Brain (organoid and tissue), 16 donors: ENCODE measurements at places on chromosomes 2 and 18. TPM values are rescaled to one million over a fixed set of nuclear protein-coding genes. Genes with fewer than 3 reads are reported as not detected.
A peak's percentile ranks its signal among the peaks of the same experiment; 100 is the strongest.

DNA sequence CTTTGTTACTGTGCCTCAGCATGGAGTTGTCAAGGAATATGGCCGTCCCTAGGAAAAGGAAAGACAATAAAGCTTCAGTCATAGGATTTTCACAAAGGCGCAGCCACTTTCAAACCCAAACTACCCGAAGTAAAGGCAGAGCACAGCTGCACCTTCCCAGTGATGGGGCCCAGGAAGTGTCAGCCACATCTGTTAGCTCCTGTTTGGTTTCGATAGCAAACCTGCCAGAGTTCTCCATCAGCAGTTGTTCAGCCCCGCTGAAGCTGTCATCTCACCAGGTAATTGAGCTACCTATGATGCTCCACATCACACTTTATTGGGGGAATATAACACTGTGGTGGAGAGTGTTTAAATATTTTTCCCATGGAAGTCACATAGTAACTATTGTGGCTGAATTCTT lies 80.7 kb downstream of the LRATD1 start:
- no peak for DNase-seq

EIF2AK2 gene
- polyA plus RNA-seq = 10.0 TPM

DNA sequence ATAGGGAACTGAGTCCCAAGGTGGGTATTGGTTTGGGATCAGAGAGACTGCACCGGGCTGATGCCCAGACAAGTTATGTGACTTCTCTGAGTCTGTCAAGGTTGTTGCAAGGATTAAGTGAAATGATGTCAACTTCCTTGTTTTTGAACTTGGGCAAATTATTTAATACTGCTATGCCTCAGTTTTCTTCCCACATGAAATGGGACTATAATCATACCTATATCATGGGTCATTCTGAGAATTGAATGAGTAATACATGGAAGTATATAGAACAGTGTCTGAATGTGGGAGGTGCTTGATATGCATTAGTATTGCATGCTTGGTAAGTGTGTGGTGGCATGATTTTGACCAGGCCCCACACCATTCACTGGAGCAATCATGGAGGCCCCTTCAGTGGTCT lies 99.0 kb downstream of the PRKCE start:
- no peak for DNase-seq

CCDC148 gene
- 0.64 TPM for polyA plus RNA-seq

GRCh38 chr18:43486462-43486861 lies 209.2 kb upstream of the SYT4 start:
- no peak for DNase-seq

EFHD1 gene
- 263 TPM for polyA plus RNA-seq

IL1R2 gene
- polyA plus RNA-seq = 0.31 TPM

LIMS4 gene
- not detected for polyA plus RNA-seq

- no peak for DNase-seq
Observed at GRCh38 chr2:201955231-201955630, 78.4 kb upstream of the FZD7 start.

WDCP gene
- 7.8 TPM for polyA plus RNA-seq

NT5DC4 gene
- not detected for polyA plus RNA-seq

GRCh38 chr2:229037621-229038020 lies 233.5 kb downstream of the PID1 start:
- DNase-seq = no peak

DNA sequence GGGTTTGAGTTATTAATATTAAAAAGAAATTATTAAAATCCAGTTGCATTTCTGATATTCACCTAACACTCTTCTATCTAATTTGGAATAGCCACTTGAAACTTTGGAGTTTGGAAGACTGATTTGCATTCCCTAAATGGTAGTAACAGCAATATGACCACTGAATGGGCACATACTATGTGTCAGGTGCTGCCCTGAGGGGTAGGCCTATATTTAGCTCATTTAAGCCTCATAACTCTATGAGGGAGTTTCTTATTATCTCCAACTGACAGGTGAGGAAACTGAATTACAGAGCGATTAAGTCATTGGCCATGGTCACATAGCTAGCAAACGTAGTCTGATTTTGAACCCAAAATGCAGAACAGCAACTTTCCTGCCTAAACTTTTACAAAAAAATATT lies 77.3 kb downstream of the VWA3B start:
- DNase-seq = no peak

DNA sequence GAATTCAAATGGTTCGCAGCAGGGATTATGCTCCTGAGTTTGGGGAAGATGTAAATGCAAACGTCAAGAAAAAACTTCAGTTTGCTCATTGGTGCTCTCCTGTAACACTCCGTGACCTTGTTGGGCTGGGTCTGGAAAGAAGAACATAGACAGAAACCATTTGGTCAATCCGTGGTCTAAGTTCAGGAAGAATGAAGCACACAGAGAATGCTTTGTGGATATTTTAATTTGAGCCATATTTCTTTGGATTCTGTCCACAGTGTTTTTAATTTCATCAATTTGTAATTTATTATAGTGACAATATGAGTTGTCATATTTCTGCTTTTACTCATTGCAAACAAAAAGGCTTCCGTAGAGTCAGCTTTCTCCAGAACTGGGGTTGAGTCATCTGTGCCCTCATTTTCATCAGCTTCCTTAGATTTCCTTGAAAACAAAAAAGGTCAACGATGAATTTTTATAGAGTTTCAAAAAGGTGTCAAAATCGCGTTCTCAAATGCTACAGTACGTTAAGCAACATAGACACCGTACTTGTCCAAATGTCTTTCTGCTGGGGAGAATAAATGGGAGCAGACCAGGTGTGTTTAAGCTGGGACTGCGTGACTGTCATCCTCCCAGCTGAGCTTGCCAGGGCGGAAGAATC lies 606.4 kb downstream of the RNF144A start:
- no peak for DNase-seq

DNA sequence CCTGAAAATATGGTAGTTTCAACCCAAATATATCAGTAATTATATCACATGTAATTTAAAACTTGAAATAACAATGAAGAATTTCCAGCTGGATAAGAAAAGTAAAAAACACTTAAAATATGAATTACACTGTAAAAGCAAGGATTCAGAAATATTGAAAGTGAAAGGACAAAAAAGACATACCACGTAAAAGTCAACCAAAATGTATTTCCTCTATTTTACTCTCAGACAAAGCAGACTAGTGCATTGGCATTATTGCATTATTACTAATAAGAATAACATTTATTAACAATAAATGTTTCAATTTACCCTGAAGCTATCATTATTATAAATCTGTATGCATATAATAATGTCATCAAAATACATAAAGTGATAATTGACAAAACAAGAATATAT lies 445.1 kb upstream of the TRIB2 start:
- no peak for DNase-seq

GAL3ST2 gene
- not detected for polyA plus RNA-seq

DNA sequence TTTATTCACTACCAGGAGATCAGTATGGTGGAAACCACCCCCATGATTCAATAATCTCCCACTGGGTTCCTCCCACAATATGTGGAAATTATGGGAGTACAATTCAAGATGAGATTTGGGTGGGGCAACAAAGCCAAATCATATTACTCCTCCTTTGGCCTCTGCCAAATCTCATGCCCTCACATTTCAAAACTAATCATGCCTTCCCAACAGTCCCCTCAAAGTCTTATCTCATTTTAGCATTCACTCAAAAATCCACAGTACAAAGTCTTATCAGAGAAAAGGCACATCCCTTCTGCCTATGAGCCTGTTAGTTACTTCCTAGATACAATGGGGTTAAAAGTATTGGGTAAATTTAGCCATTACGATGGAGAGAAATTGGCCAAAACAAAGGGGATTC lies 989.5 kb upstream of the CNTNAP5 start:
- DNase-seq = no peak

FRZB gene
- 8.5 TPM for polyA plus RNA-seq

DNAJC5G gene
- polyA plus RNA-seq = not detected

CIB4 gene
- polyA plus RNA-seq = not detected

DNA sequence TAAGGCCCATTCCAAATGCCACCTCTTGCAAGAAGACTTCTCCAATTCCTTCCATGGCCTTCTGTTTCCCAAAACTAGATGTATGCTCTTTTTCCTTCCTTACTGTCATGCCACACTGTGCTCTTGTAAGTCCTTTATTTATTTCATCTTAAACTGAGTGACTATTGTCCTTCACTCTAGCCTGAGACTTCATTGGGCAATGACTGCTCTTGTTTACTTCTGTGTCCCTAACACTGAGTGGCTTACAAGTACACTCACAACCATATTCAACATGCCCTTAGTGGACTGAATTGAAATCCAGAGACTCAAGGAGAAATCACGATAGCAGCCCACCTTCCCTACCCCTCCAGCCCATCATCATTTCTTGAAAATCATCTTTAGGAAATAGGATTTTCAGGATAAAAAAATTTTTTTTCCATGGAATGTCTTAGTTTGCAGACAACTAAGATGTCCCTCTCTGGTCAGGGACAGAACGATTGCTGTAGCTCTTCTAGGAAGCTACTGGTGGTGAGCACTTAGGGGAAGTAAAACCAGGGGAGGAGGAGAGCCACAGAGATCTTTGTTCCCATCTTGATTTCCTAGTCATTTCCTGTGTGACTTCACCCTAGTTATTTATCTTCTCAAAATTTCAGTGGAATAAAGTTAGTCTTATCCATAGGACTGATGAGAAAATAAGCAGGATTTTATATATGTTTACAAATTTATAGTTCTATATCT lies 80.7 kb downstream of the CYRIA start:
- DNase-seq = no peak

UPP2 gene
- polyA plus RNA-seq = 0.24 TPM

CFAP65 gene
- polyA plus RNA-seq = 0.61 TPM

DNA sequence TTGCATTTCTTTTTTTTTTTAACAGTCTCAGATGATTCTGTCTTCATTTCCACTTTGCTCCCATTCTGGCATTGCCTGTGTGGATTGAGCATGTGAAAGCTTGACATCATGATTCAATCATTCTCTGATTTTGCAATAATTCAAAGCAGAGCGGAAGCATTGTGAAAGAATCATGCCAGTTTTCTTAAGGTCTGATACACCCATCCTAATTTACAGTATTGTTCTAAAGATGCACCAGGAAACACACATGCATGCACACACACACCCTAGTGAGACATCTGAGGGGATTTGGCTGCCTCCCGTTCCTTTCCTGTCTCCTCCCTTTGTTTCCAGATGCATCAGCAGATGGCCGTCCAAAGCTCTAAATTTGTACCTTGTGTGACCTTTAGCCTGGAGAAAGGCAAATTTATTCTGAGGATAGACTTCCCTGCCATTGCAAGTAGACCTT lies 97.3 kb downstream of the FMNL2 start:
- no peak for DNase-seq

DNA sequence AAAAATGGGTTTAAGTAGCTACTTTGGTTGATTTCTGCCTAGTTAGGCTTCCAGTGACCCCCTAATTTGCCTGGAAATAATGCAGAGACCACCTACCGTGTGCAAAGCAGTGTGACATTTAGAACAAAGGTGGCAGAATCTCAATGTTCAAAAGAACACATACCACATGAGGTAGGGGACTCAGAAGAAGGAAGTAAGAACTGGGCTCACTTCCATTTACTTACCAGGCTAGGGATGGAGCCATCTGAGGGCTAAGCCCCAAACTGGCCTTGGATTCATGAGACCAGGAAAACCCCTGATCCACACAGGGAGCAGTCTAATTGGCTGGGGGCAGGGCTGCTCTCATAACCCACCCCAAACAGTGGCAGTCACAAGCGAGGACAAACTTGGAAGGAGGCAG lies 190.7 kb downstream of the NCKAP5 start:
- no peak for DNase-seq

DNA sequence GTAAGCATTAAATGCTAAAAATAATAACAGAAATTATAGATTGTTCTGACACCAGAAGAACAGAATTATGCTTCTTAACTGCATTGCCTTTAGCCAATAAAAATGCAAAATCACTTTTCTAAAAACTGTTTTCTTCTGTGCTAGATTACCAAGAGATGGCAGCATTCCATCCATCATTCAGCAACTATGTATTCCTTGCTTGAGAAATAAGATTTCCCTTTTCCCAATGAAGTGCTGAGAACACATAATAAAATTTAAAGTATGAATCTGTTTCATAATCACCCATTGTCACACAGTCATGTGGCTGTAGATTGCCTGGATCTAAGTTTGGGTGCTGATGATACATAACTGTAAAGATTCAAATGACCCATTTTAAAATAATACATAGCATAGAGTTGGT lies 504.2 kb downstream of the TDRD15 start:
- peak; percentile 91 for DNase-seq

- peak; percentile 7 for DNase-seq
Observed at GRCh38 chr2:175855236-175855635, 146.8 kb downstream of the LNPK start.

ATP6V1B1 gene
- polyA plus RNA-seq = 2.4 TPM

DNA sequence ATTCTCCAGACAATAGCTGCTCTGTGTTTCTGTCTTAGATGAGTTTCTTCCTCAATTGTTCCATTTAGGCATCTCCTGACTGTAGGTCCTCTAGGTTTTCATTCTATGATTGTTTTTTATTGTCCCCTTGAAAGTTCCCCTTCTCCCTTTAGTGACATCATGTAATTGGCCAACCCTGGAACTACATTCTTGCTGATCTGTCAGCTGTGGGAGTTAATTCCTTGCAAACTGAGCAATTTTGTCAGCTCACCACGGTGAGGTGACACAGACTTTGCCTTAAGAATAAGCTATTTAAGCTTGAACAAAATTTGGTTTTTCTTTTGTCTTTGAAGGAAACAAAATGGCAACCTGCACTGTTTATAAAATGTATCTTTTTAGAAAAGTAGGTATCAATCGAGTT lies 95.9 kb downstream of the TXNL1 start:
- no peak for DNase-seq

GRCh38 chr2:120910956-120911951 lies 175.6 kb downstream of the GLI2 start:
- no peak for DNase-seq

DNA sequence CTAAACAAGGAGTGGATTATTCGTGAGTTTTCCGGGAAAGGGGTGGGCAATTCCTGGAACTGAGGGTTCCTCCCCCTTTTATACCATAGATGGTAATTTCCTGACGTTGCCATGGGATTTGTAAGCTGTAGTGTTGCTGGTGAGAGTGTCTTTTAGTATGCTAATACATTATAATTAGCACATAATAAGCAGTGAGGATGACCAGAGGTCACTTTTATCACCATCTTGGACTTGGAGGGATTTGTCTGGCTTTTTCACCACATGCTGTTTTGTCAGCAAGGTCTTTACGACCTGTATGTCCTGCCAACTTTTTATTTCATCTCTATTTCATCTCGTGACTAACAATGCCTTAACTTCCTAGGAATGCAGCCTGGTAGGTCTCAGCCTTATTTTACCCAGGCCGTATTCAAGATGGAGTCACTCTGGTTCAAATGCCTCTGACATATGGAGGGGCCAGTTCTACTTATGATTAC lies 124.8 kb upstream of the B3GNT2 start:
- no peak for DNase-seq

DNA sequence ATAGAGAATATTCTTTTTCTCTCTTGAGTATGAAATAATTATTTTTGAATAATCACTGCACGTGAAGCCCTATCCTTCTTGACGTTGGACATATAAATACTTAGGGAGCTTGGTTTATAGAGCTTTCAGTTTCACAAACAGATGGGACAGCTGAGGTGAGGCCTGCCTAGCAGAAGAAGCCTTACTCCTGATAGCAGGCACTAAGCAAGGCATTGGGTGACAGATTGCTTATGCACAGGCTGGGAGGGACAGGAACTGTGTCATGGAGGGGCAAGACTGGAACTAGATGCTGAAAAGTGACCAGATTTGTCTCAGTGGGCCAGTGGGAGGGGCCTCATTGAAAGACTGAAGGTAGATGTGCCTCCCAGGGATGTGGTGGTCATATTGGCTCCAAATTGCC lies 220.8 kb downstream of the NEDD4L start:
- DNase-seq = no peak

GBX2 gene
- polyA plus RNA-seq = not detected

POTEF gene
- not detected for polyA plus RNA-seq
